ENCODE measurements at places on chromosomes 5 and 9.

DNA sequence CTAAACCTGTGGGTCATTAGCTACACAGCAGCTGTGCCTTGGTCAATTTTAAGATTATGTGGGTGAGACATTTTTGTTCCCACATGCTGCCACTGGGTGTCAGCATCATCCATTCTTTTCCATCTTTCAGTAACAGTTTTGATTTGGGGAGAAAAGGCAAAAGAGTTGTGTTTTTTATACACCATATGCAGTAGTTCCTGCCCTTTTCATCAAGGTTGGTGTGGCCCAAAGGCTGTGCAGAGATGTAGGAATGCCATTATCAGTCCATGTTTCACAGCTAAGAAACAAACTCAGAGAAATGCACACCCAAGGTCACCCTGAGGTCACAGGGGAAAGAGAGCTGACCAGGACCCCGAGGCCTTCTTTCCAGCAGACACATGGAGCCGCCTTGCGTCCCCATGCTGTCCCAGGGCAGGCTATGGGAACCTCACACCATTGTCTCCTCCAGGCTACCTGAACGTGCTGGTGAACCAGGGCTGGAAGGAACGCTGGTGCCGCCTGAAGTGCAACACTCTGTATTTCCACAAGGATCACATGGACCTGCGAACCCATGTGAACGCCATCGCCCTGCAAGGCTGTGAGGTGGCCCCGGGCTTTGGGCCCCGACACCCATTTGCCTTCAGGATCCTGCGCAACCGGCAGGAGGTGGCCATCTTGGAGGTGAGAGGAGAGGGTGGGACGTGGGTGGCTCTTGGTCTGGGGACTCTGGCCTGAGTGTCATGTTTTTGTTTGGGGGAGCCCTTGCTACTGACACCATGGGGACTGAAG, 27.8 kb upstream of the GRPEL2 start:
- DNase-seq, result peak; percentile 53

DNA sequence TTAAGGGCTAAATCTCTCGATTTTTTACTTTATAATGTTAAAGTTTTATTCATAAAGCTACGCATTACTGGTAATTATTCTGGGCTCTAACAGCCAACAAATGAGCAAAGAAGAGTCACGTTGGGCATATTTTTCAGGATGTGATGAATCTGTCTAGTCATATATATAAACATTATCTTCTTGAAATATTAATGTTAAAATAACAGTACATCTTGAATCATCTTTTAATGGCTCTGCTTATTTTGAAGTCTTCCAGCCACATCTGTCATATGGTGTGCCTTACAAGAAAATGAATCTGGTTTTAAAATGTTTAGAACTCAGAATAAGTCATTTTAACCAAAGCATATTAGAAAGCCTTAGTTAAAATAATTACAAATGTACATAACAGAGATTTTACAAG, 96.9 kb downstream of the CWC27 start:
- DNase-seq, result no peak

GRCh38 chr5:108118813-108119514, 262.9 kb downstream of the FBXL17 start:
- no peak for DNase-seq

DNA sequence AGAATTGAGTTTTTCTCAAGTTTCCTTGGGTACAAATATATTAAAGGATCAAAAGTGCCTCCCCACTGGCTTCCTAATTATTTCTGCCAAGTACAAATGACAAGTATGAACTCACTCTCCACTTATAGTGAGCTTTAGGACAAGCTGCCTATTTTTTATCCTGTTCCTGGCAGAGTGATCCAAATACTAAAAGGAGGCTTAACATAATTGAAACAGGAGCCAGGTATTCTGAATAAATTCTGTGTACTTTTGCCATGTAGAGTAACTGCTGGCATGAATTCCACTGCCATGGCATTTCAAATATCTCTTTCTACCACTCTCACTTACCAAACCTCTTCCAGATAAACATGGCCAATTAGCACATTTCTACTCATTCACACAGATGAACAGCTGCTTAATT, 171.1 kb downstream of the EPB41L4A start:
- no peak for DNase-seq

- no peak for DNase-seq
These were observed 116.9 kb upstream of the S1PR3 start for GRCh38 chr9:88874391-88874790.

DNA sequence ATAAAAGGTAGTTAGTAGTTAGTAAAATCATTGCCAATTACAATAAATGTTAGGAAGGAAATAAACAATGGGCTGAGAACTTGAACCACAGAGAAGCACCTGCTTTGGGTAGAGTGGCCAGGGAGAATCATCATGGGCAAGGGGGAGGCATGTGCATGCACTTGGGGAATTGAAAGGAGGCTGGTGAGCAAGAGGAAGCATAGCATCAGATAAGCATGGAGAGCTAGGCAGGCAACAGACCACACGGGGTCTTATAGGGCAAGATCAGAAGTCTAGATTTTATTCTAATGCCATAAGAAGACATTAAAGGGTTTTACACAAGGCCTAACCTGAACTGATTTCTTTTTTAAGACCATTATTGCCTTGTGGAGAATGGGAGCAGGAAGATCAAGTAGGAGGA, 93.4 kb downstream of the PIP5K1B start:
- DNase-seq, result no peak

- DNase-seq, result no peak
These were observed 70.3 kb downstream of the BARX1 start for GRCh38 chr9:93884808-93885207.

GRCh38 chr5:174419540-174420132, 304.7 kb upstream of the MSX2 start:
- peak; percentile 71 for DNase-seq

- no peak for DNase-seq
These were observed 132.4 kb upstream of the NIPBL start for GRCh38 chr5:36743891-36744772.

GRCh38 chr9:89608641-89609335, 4.0 kb downstream of the GADD45G start:
- DNase-seq, result no peak

- no peak for DNase-seq
These were observed 153.1 kb upstream of the KLF9 start for GRCh38 chr9:70567511-70567910.

DNA sequence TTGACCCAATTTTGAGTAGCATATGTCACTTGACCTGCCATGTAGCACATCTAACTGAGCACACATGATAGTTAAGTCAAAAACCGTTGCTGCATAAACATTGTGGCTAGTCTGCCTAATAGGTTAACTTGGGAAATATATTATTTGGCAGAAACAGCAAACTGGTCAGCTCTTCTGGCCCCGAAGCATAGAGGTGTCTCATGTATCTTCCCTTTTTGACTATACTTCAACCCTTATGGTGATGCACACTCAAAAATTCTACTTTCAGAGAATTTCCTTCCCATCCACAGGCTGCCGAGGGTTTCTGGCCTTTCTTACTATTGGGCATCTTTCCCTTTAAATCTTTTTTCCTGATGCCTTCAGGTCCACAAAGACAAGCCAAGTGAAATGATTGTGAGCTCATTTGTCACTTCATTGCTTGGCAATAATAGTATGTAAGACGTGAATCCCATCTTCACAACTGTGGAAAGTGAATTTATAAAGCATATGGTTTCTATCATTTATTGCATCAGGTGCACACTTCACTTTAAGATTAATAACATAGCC, 41.2 kb downstream of the MOCS2 start:
- DNase-seq, result no peak

DNA sequence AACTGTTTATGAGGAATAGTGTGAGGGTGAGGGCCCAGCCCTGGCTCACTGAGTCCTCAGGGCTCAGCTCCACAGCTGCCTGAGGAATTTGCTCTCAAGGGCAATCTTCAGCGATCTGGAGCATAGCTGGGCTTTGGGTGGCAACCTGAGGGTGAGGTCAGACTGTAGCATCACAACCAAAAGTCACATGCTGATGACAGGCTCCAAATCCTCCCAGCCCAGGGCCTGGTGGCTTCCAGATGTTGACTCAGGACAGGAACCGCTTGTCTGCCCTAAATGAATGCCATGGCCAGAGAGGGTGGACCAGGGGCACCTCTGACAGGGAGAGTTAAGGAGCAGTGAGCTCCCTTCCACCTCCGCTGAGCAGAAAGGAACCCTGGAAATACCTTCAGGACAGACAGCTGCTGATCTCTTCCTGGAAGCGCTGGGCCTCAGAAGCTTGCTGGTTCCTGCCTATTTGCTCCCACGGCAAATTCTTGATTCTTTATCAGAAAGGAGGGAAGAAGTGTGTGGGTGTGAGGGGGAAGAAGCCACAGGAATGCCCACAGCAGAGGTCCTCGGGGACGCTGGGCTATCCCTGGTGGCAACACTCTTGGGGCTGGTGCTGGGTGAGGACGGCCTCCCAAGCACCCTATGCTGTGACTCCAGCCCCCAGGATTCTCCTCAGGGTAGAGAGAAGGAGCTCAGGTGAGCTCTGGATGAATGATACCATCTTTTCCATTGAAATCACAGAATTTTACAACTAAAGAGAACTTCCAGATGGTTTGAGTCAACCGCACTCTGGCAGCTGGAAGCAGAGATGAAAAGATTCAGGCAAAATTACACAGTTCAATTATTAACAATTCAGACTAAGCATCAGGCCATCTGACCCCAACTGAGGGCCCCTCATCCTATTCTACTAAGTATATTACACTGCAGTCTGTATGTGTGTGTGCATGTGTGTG, 13.8 kb upstream of the CTSL start:
- DNase-seq, result no peak

GRCh38 chr9:125844611-125845010, 97.4 kb downstream of the PBX3 start:
- no peak for DNase-seq

GRCh38 chr5:96823900-96824380, 16.2 kb upstream of the ERAP1 start:
- peak; percentile 62 for DNase-seq

- DNase-seq, result no peak
These were observed 25.9 kb upstream of the POMT1 start for GRCh38 chr9:131476777-131477345.

- DNase-seq, result no peak
These were observed 170.5 kb downstream of the GABBR2 start for GRCh38 chr9:98538203-98538602.

DNA sequence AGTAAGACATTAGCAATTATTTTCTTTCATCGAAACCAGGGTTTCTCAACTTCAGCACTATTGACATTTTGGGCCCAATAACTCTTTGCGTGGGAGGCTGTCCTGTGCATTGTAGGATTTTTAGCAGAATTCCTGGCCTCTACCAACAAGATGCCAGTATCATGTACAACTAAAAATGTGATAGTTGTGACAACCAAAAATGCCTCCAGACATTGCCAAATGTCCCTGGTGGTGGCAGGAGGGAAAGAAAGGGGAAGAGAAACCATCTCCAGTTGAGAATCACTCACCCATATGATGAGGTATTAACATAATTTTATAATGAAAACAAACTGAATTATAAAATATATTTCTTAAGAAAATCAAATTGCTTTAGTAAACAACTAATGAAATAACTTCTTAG, 406.1 kb downstream of the RAB3C start:
- DNase-seq, result no peak

GRCh38 chr9:31776471-31776870, 608.0 kb upstream of the ACO1 start:
- no peak for DNase-seq

DNA sequence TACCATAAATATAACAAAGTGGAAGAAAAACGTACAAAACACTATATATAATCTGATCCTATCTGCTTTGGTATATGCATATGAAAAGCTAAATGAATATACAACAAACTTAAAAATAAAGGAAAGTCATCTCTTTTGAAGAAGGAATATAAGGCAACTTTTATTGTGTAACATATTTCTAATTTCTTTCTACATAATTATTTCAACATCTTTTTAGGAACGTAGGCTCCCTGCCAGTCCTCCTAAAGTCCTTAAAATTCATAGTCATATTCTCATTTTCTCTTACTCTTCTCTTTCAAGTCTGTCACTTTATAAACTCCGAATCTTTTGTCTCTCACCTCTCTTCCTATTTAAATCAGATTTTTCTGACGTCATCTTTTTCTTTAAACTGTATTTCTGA, 9.6 kb downstream of the DEPDC1B start:
- no peak for DNase-seq

DNA sequence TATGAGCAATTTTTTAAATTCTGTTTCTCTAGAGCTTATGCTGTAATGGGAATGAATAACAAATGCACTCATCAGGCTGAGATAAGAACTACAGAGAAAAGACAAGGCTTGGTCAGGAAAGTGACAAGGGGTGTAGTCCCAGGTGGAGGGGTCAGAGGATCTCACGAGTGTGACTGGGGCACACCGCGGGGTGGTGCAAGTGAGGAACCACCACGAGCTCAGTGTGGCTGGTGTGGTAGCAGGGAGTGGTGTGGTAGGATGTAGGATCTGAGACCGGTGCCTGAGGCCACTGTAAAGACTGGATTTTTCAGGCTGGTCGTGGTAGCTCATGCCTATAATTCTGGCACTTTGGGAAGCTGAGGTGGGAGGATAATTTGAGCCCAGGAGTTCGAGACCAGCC, 9.0 kb downstream of the ANXA6 start:
- DNase-seq, result peak; percentile 31

All from CD4-positive, alpha-beta T cell treated with Interleukin-2 at 100 ng/mL for 4 hours (primary cell).